ENCODE measurements at places on chromosomes 5 and 9.
A peak's percentile ranks its signal among the peaks of the same experiment; 100 is the strongest.

GRCh38 chr9:32326146-32326545 is 58.3 kb upstream of the ACO1 start:
- DNase-seq = no peak

- DNase-seq = peak; percentile 64
Observed at GRCh38 chr9:19618816-19619215, 170.0 kb downstream of the SLC24A2 start.

GRCh38 chr9:4555236-4555635 is 65.0 kb downstream of the SLC1A1 start:
- DNase-seq = no peak

GRCh38 chr5:159571501-159572244 is 241.4 kb upstream of the IL12B start:
- no peak for DNase-seq

GRCh38 chr5:25025831-25026230 is 381.1 kb upstream of the CDH10 start:
- DNase-seq = no peak

DNA sequence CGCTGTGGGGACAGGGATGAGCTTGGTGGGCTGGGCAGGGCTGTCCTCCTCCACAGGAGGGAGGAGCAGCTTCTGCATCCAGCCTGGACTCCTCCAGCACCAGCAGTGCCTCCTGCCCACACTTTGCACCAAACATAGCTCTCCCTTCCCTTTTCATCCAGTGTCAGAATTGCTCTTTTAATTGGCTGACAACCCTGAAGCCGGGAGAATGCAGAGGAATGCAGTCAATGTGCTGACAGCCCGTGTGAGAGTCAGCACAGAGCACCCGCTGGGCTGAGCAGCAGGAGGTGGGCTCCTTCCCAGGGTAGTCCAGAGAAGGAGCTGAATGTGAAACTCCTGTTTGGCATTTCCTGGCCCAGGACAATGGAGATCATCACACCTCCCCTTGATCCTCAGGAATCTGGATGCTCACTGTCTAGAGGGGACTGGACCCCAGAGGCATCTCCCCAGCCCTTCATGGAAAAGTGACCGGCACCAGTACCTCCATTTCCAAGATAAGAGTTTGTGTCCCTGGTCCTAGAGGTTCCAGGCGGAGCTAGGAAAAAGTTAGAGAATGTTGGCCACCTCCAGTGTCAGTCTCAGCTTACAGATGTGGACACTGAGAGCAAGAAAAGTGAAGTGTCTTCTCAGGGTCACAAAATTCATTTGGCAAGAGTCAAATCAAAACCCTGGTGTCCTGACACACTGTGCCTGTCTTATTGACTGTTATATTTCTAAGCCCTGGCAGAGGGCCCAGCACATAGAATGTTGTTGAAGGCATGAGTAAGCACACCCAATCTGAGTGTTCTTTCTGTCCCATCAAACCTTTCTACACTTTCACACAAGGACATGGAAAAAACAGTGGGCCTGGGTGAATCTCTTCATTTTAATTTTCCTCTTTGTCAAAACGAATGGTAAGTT is 202.1 kb downstream of the SNX18 start:
- no peak for DNase-seq

- DNase-seq = no peak
Observed at GRCh38 chr5:658103-658502, 35.0 kb downstream of the TPPP start.

DNA sequence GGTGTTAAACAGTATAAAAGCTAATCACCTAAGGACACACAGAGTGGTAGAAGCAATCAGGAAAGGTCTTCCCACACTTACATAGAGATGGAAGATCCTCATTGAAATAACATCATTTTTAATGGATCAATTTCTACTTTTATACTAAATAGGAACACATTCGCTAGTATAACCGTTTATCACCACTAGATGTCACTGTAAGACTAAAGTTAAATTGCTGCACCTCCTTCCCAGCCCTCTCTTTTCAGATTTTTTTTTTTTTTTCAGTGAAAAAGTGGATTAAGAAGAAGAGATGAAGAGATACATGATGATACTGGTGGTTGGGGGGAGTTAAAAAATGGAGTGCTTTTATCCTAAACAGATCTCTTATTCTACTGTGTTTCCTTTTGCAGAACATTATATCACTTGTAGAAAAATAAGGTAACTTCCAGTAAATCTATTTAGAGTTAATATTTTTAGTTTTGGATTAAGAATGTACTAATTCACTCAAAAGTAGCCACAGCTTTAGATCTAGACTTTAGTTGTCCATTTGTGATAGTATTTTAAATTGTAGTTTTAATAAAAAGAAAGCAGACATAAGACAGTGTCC is 116.9 kb upstream of the ARRDC3 start:
- DNase-seq = no peak

- no peak for DNase-seq
Observed at GRCh38 chr5:9892696-9893095, 262.5 kb upstream of the TAS2R1 start.

DNA sequence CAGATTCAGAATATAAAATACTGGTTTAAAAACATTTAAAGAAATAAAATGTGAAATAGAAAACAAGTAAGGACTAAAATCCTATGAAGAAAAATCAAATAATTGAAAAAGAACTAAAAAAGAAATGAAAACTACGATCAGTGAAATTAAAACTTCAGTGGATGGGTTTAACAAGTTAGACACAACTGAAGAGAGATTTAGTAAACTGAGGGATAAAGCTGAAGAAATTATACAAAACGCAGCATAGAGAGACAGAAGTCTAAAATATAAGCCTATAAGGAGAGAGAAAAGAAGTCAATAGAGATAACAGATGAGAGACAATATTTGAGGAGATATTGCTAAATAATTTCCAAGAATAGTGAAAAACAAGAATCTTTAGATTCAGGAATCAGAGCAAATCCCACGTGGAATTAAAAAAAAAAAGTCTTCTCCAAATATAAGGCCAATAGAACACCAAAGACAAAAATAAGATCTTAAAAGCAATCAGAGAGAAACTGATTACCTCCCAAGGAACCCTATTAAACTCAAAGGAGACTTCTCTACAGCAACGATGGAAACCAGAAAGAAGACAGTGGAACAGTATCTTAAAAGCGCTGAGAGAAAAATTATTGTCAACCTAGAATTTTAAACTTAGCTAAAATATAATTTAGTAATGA is 59.6 kb upstream of the ABL1 start:
- DNase-seq = no peak

DNA sequence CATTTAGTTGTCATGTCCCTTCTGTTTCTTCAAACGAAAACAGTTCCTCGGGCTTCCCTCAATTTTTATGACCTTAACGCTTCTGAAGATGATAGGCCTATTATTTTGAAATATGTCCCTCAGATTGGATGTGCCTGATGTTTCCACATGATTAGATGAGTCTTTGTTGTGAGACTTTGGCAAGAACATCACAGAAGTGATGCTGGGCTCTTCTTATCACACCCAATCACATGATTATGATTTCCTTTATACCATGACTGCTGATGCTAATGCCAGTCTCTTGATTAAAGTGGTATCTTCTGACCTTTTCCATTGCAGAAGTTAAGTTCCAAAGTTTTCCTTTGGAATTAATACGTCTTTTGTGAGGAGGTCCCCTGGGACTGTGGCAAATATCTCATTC is 175.7 kb downstream of the SAXO1 start:
- DNase-seq = no peak

DNA sequence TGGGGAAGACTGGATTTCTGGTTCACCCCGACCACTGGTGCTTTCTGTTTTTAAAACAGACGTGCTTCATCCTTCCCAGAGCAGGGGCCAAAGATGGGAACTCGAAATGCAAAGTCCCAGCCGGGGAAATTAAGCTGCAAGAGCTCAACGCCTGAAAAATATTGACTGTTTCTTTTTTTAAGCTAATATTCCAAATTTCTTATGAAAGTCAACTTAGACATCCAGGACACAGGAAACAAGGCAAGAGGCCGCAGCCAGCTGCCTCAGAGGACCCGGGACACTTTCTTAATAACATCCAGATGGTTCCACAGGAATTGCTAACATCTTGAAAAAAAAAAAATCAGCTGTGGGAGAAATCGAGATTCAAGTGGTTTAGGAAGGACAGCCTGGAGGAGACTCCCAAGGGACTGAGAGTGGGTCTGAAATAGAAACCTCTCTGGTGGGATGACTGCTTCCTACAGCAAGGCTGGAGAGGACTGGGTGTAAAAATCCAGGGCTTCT is 144.9 kb downstream of the FGF1 start:
- no peak for DNase-seq

DNA sequence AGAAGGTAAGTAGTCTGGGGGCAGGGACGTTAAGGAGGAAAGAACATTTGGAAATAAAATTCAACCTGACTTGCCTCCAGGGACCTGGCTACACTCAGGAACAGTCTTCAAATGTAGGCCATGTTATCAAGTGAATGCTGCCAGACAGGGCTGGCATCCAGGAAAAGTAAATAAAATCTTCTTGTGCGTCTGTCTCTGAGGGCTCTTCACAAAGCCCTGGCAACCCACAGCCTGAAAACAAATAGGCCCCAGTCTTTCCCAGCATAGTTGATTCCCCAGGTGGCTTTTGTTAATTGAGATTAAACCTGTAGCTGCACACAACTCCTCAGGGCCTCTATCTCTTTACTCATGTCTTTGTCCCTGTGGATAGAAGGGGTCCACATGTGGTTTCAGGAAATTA is 55.4 kb downstream of the STK32A start:
- DNase-seq = no peak

DNA sequence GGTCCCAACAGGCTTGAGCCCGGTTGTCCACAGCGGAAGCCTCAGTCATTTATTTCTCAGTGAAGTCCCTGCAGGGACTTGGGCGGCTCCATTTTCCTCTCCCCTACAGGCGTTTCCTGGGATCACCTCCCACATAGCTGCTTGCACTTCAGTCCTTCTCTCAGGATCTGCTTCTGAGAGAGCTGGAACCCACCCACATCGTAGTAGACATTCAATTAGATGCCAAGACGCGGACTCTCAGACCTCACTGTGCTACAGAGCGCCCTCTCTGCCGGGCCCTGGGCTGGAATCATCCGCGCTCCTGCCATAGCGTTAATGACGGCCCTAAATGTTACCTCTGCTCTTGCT is 54.0 kb upstream of the ROR2 start:
- no peak for DNase-seq

GRCh38 chr5:172550096-172550765 is 90.8 kb upstream of the NEURL1B start:
- no peak for DNase-seq

DNA sequence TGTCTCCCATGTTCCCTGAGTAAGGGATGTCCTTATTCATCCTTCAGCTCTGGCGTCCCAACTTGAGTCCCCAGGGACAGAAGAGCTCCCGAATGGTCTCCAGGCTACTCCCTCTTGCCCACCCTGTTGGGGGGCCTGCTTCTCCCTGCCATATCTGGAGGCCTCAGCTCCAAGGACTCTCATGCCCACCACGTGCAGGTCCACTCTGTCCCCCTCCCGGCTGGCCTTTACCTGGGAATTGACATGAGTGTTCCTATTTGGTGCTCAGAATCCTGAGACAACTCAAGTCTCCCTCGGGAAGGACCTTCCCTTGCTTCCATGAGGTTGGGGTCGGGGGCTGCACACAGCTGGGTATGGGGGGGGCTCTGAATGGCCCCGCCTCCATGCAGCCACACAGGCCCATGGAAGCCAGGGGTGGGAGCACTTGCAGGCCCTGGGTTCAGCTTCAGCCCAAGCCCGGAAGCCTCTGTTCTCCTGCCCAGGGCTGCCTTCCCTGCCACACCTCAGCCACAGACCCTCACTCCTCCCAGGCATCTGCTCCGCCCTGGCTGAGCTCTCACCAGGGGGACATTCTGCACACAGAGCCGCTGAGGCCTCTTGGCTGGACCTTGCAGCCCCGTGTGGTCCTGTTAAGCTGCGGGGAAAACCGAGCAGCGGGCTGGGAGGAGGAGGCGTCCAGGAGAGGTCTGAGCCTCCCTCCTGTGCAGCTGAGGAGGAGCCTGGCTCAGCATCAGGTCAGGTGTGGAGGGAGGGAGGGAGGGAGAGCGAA is 121.9 kb downstream of the PHF2 start:
- no peak for DNase-seq

DNA sequence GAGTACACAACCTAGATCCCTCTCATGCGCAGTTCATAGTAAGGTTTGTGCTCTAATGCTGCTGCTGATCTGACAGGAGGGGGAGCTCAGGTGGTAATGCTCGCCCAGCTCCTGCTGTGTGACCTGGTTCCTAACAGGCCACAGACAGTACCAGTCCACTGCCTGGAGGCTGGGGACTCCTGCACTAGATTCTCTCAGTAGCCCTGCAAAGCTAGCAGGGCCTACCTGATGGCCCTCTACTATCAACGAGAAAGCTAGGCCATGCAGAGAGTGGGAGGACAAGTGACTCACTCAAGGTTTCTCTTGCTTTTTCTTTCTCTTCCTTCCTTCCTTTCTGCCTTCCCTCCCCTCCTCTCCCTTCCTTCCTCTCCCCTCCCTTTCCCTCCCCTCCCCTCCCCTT is 55.1 kb upstream of the TEX48 start:
- DNase-seq = no peak

DNA sequence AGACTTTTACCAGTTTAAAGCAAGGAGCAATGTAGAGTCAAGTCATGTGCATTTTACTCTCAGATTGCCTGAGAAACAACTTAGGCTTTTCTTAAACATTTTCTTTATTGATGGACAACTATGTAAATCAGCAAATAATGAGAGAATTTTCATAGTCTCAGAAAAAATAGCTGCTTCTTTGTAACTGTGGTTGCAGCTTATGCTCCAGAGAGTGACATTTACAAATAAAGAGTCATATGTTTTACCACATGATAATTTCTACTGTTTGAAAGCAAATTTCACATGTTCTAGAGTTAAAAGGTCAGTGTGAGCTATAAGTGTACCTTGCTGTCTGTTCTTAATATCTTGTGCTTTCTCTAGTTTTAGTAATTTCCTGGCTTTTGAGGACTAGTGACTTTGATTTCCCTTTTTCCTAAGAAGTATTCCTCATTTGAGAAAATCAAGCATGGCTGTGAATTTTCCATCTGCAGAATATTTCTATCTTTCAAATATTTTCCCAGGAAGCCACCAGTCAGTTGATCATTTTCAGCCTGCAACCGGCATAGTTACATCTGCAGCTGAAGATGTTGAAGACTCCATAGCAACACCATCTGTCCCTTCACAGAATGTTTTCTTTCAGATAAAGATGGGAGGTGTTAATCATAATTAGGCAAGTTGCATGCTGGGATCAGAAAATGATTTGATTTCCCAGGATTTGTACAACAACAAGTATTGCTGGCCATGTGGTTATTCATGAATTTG is 229.9 kb downstream of the SGCD start:
- DNase-seq = no peak

DNA sequence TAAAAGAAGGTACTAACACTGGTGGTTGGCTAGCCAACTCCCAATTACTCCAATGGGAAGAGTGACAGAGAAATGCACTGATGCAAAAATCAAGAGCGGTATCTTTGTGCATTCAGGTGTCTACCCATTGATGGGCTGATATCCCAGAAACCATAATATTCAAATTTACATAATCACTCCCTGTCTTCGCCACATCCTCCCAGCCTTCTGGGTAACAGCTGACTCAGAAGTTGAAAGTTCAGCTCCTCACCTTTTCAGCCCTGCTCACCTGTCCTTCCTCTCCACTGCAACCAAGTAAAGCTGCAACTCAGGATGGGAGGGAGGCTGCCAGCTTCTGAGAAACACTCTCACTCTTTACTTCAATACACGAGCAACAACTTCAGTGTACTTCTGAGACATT is 6.9 kb downstream of the SUSD1 start:
- DNase-seq = no peak

GRCh38 chr5:132526290-132526973 is 16.9 kb downstream of the IL5 start:
- DNase-seq = no peak

All from hypothalamus (tissue), 51 donors.